ENCODE measurements at places on chromosomes 2 and 18.

DNA sequence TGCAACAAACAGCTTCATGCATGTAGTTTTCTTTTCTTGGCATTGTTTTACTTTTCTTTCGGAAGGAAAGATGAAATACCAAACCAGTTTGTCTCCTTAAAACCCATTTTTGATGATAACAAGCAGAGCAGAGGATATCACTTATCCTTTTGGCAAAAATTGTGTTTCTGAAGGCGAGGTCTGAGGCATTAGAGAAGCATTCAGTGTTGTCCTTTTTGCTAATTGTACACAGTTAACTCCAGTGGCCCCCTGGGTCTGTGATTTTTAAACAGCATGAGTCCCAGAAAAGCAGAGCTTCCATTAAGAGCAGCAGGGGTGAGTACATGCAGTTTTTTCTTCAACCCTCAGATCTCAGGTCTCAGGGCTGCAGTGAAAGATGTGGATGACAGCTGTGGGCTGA, 41.3 kb downstream of the TTC39C start:
- peak; percentile 19 for DNase-seq

DNA sequence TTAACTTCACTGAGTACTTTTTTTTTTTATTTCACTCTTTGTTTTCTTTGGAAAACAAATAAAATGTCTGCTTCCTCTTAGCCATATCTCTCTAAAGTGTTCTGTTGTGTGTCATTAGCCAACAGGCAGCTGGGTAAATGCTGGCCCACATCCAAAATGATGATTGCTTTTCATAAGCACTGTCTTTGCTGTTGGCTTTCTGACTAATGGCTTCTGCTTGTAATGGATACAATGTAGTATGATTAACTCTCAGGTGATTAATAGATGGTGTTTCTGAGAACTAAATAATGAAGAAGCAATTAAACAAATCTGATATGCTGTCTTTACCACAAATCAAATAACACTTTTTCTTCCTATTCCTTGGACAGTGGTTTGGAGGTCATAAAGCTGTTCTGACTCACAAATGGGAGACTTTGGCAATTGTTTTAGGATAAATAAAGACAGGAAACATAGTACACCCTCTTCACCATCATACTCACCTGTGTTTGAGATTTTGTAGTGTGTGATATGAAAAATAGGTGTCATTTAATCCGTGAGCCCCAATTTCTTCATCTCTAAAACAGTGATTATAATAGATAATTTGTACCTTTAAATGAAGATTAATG, 888.4 kb downstream of the TSN start:
- DNase-seq = no peak

GRCh38 chr2:232919141-232919540, 49.1 kb downstream of the SNORC start:
- no peak for DNase-seq

DNA sequence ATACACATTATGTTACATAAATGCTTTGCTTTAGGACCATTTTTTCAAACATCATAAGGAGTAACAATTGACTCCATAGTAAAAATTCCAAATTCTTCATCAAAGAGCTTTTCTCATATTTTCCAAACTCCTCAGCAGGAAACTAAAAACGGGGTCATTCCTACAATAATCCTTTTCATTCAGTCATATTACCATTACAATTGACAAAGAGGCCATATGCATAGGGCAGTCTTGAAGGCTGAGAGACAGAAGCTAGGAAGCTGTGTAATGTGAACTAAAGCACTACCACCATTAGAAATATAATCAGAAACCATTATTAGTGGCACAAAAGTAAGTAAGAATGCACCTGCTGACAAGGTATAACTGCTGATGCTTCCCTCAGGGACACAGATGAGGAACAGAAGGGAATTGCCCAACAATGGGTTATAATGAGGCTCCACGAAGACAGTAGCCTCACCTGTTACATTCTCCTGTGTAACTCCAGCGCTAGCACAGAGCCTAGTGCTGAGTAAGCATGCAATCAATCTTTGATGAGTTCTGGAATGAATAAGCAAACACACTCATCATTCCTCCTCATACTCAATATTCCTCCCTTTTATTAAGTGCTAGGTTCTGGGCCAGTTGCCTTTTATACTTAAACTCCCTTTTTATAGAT, 942.3 kb downstream of the CPS1 start:
- no peak for DNase-seq

- DNase-seq = no peak
These were observed 293.2 kb downstream of the ALK start for GRCh38 chr2:29628108-29628745.

DNA sequence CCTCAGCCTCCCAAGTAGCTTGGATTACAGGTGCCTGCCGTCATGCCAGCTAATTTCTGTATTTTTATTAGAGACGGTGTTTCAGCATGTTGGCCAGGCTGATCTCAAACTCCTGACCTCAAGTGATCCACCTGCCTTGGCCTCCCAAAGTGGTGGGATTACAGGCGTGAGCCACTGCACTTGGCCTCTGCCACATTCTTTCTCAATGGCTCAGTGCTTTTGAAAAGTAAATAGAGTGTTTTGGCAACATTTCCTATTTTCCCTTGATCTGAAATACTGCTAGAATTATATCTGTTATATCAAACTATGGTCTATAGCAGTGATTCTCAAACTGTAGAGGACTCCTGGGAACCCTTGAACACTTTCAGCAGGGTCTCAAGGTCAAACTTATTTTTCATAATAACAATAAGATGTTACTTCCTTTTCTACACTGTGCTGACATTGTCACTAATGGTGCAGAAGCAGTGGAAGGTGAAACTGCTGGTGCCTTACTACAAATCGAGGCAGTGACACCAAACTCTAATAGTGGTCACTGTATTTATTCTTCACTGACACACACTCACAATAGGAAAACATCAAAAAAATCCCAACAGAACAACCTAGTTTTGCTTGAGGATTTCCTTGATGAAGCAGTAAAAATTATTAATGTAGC, 10.6 kb downstream of the DAW1 start:
- DNase-seq = no peak

DNA sequence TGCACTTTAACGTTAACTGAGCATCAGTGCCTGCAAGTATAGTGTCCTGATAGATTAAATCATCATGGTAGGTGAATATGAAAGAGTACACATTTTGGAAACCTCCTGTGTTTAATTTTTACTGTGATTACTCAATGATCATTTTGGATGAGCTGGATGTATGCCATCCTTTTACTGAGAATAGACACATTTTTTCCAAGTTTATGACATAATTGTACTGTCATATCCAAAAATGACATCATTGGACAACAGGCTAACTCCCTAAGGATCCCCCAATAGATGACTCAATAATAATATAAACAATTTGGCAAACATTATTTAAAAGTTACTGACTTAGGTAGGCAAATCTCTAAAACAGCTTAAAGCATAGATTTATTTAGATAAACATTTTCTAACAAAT, 410.8 kb upstream of the REG3G start:
- DNase-seq = no peak

GRCh38 chr2:45741161-45741850, 89.8 kb downstream of the PRKCE start:
- DNase-seq = no peak

GRCh38 chr18:62458346-62458745, 64.5 kb upstream of the ZCCHC2 start:
- no peak for DNase-seq

GRCh38 chr18:1483385-1483784, 578.7 kb downstream of the ADCYAP1 start:
- no peak for DNase-seq

GRCh38 chr2:235820571-235820970, 326.7 kb downstream of the AGAP1 start:
- no peak for DNase-seq

DNA sequence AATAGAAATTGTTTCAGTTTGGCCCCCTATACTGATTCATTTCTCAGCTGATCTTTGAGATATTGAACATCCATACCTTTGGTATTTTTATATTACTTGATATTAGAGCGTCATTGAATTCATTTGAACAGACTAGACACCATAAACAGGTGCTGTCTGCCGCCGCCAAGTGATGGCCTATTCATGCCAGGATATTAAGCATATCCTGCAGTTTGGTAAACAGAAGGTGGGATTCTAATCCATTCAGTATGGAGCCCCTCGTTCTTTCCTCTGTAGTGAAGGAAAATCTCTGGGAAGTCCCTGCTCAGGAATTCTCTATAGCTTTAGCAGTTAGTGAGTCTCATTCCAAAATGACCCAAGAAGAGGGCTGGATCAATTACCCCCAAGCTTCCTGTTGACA, 23.0 kb upstream of the CD28 start:
- DNase-seq = no peak

- no peak for DNase-seq
These were observed 88.6 kb downstream of the SCN3A start for GRCh38 chr2:165115258-165115657.

- DNase-seq = no peak
These were observed 131.7 kb downstream of the TAF4B start for GRCh38 chr18:26357960-26358359.

Data from H7 (cell line).